ENCODE measurements at places on chromosomes 1 and 21.
A peak's percentile ranks its signal among the peaks of the same experiment; 100 is the strongest.

DNA sequence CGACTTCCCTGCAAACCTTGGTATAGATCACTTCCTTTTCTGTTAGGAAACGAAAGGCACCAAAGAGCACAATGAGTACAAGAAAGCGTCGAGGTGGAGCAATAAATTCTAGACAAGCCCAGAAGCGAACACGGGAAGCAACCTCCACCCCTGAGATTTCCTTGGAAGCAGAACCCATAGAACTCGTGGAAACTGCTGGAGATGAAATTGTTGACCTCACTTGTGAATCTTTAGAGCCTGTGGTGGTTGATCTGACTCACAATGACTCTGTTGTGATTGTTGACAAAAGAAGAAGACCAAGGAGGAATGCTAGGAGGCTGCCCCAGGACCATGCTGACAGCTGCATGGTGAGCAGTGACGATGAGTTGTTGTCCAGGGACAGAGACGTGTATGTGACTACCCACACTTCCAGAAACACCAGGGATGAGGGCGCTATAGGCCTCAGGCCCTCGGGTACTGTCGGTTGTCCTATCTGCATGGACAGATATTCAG is 18.5 kb downstream of the FAM89A start:
- no peak for DNase-seq

- DNase-seq, result peak; percentile 45
Measured at GRCh38 chr21:43806017-43806710, 16.8 kb downstream of the RRP1 start.

DNA sequence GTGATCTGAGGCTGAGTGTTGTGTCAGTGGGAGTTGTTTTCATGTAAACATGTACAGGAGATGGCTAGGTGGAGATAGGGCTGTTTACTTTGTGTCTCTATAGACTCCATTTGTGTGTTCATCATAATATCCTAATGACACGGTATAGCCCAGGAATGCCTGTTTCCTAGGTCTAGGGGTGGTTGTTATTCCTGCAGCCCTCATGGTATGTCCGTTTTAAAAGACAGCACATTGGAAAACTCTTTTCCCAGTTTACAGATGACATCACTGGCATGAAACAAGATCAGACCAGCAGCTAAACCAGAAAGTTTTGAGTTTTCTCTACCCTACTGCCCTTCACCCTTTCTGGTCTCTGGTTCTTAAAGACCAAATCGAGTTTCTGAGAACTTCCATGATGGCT is 227.3 kb upstream of the TMEM51 start:
- no peak for DNase-seq

- no peak for DNase-seq
Measured at GRCh38 chr1:29322861-29323585, 86.7 kb downstream of the PTPRU start.

- no peak for DNase-seq
Measured at GRCh38 chr1:155300553-155301329, 497 bp downstream of the PKLR start.

All from GM20000 (cell line).